Stimulated activated CD4-positive, alpha-beta T cell treated with anti-CD3 and anti-CD28 coated beads, TNF-alpha, amount 100 ng/mL, for 1 hour (primary cell): ENCODE measurements at places on chromosomes 11 and 22.

DNA sequence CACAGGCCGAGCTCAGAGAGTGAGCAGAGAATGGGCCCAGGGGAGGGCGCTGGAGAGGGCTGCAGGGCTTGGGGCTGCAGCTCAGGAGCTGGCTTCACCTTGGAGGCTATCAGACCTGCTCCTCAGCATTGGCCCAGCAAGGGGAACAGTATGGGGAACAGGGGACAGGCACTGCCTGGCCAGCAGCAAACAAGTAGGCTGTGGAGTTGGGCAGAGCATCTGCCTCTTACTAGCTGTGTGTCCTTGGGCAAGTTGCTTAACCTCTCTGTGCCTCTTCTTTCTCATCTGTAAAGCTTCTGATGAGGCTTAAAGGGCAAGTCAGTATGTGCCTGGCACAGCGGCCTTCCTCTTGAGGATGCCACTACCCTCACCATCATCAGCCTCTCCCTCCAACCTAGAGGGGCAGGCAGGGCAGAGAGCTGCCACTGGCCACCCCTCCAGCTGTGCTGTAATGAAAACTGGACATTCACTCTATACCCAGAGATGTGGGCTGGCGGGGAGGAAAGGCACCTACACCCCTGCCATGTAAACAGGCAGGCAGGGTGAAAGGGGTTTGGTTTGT is 7.5 kb upstream of the CDKN1C start:
- no peak for DNase-seq

DNA sequence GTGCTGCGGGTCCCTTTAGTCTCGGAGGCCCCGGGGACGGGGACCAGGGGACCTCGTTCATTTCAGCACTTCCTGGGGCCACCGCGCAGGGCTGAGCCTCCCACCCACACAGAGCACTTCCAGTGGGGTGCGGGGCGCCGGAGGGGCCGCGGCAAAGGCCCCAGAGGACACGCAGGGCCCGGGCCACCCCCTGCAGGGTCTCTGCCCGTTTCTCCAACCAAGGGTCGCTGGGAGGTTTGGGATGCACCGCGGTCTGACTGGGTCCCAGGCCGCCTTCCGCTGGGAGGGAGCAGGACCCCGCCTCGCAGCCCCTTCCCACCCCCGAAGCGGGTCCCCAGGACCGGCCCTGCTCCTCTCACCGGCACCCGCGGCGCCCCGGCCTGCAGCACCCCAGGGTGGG is 37.5 kb downstream of the TOLLIP start:
- DNase-seq = no peak

- DNase-seq = no peak
These were observed 31.8 kb upstream of the GPR83 start for GRCh38 chr11:94433049-94433448.

- DNase-seq = no peak
These were observed 6.8 kb upstream of the TPBGL start for GRCh38 chr11:75233754-75234172.

DNA sequence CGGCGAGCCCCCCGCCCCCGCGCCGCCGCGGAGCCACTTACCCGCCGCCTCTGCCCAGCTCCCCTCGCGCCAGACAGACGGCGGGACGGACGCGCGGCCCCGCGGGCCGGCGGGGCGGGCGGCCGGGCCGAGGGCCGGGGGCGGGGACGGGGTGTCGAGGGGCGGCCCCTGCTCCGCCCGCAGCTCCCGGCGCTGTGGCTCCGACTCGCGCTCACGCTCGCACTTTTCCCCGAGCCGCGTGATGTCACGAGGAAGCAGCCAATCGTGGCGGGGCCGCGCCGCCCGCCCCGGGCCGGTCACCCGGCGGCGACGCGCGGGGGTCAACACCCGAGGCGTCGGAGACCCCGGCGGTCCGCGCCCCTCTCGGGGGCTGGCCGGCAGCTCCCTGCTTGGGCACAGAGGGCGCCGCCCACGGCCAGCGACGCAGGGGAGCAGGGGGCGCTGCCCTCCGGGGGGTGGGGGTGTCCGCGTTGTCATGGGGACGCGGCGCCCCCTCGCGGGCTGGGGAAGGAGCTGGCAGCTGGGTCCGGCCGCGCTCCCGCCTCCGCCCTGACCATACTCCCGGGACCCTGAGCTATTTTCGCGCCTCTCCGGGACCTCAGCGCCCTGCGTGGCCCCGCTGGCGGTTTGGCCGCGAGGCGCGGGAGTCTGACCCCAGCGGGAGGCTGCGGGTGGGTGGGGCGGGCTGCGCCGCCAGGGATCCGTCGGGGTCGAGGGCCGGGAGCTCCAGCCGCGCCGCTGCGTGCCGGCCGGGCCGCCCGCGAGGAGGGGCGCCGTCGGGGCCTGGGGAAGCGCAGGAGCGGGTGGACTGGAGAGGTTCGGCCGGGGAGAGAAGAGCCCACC is at the start of gene CHRM4:
TSS of gene CHRM4 (minus strand) at position 199 of the 843 bp plus-strand sequence. CDS start 5,219 bp downstream, outside the sequence.
- DNase-seq = no peak

GRCh38 chr11:6862961-6863360 is at the start of gene OR10A2:
Gene OR10A2, plus strand, starts transcription at chr11:6863057. Its CDS starts 6,698 bp downstream, at chr11:6869755.
- DNase-seq = no peak

DNA sequence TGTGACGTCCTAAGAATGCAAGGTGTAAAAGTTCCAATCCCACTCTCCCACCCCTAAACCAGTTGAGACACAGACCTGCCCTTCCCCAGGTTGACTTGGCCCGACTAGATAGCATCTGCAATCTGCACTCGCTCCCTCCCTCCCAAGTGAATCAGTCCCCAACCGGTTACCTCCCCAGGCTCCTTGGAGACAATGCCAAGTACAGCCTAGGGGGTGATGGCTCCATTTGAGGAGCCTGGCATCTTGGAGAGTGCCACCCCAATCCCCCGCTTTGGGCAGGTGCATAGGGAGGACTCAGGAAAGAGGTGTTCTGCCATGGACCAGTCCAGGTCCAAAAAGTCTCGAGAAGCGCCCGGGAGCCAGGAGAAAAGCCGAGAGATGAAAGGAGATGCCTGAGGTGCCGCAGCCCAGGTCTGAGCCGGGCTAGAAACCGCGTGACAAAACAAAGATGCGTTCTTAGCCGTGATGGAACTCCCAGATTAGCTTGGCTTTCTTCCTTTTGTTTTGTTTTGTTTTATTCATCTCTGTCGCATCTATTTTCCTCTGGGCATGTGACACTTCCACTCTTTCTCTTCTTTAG is 18.7 kb upstream of the SNX32 start:
- DNase-seq = no peak

- DNase-seq = no peak
These were observed 1151.2 kb upstream of the CCDC90B start for GRCh38 chr11:84437071-84437980.

DNA sequence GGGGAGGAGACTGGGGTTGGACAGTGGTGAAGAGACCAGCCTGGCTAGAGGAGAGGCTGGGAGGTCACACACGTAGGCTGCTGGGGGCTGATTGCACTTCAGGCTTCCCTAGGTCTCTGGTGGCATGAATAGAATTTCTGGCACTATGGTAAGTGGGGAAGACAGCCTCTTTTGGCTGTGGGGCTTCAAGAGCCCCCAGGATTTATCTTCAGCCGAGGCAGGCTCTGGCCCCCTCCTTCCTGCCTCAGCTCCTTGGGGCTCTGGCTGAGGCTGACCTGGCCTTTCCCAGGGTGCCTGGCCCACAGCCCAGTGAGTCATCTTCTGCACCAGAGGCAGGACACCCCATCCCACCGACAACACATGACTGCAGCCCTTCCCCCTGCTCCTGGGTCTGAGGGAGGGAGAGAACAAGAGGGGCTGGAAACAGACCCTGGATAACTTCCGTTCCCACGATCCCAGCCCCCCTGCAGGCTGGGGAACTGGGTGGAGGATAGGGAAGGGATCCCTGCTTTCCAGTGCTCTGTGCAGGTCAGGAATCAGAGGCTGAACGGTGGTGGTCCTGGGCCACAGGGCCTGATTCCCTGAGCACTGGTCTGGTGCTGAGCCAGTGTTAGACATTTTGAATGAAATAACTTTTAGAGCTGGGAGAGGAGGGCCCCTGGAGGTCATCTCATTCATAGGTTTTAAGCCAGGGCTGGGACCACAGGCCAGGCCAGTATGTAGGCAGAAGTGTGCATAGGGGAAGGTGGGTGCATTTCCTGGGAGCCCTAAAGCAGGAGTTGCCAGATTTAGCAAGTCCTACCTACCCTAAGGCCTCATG is 26.5 kb downstream of the ARHGEF17 start:
- no peak for DNase-seq

- DNase-seq = no peak
These were observed 491.8 kb downstream of the TMEM135 start for GRCh38 chr11:87529486-87529885.

GRCh38 chr11:12924650-12925049 is 84.5 kb upstream of the RASSF10 start:
- DNase-seq = no peak

GRCh38 chr11:32090545-32091370 is at the start of gene RCN1:
Gene RCN1, plus strand, starts transcription at chr11:32091074. Its CDS starts 123 bp downstream, at chr11:32091197.
- no peak for DNase-seq

DNA sequence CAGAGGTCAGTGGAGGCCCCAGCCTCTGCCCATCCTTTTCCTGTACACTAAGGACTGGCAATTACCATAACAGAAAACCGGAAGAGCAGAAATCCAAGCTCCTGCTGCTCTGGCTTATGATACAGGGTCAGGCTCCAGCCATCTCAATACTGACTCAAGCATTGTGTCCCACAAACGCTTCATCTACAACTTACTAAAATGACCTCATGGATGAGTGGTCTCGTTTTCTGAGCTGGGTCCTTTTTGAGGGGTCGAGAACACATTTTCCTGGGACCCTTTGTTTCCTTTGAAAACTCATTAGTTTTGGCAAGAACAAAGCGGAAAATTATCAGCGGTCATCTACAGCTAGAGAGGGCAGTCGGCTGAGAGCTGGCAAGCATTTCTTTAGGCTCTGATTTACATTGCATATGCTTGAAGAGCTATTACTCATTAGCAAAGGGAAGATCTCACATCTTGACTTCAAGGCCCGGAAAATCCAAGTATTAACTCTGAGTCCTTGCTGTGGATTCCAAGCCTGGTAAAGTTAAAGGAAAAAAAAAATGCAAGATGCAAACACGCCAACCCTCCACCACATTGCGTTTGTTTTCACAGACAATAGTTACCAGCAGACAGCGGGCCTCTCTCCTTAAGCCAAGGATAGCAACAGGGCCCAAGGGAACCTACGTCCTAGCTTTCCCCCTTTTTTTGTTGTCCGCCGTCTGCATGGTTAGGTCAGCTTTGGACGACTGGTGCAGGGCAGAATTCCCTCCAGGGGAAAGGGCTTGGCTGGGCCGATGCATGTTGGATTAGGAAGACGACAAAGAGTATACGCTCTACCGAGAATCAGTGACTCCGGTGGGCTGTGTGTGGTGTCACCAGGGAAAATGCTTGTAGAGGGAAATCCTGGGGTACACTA is 1.8 kb downstream of the TESMIN start:
- no peak for DNase-seq

DNA sequence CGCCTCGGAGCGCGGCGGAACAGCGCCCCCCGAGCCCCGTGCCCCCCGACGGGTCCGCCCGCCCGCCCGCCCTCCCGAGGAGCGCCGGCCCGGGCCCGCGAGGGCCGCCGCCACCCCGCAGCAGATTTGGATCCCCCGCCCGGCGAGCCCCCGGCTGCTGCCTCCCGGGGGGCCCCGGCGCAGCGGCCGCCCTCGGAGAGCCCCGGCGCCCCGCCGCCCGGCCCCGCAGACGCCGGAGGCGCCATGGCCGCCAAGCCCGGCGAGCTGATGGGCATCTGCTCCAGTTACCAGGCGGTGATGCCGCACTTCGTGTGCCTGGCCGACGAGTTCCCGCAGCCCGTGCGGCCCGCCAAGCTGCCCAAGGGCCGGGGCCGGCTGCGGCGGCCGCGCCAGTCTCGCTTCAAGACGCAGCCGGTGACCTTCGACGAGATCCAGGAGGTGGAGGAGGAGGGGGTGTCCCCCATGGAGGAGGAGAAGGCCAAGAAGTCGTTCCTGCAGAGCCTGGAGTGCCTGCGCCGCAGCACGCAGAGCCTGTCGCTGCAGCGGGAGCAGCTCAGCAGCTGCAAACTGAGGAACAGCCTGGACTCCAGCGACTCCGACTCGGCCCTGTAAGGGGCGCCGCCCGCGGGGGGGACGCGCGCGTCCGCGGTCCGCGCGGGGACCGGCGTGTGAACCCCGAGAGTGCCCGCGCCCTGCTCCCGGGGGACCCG is 380 bp downstream of the C11orf96 start:
- DNase-seq = no peak

DNA sequence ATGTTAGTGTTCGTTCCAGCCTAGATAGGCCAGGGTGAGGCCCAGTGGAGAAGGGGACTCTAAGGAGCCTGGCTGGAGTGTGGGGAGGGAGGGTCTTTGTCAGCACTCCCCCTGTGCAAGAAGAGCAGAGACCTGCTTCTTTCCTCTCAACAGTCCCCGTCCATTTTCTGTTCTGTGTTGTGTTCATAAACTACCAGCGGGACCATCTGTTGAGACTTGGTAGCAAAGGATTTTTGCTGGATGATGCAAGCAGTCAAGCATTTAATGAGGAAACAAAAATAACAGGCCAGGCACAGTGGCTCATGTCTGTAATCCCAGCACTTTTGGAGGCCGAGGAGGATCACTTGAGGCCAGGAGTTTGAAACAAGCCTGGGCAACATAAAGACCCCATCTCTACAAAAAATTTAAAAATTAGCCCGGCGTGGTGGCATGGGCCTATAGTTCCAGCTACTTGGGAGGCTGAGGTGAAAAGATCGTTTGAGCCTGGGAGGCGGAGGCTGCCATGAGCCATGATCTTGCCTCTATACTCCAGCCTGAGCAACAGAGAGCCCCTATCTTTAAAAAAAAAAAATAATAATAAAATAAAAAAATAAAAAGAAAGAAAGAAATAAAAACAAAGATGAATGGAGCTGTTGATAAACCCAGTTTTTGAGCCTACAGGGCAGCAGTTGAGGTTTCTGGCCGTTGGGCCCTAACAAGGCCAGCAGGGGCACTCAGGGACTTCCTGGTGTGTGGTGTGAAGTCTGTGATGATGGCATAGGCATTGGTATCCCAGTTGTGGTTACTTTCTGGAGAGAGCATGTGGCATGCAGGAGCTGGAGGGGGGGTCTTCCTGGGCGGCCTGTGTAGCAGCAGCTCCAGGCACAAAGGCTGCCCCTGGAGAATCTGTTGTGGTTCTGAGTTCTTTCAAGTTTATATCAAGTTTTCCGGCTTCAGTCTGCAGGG is 1.7 kb upstream of the TXNRD2 start:
- no peak for DNase-seq

DNA sequence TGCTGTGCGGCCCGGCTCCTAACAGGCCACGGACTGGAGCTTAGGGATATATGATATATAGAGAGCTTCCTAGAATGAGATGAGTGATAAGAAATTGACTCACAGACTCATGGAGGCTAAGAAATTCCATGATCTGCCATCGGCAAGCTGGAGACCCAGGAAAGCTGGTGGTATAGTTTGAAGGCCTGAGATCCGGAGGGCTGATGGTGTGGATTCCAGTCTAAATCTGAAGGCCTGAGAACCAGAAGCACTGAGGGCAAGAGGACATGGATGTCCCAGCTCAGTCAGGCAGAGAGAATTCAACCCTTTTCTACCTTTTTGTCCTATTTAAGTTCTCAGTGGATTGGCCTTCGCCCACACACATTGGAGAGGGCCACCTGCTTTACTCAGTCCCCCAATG is 564.8 kb downstream of the TBC1D22A start:
- DNase-seq = no peak
